Activated CD4-positive, CD25-positive, alpha-beta regulatory T cell treated with anti-CD3 and anti-CD28 coated beads, Interleukin-2, amount 50 U/mL, for 16 hours (primary cell): ENCODE measurements at places on chromosomes 7 and 10.

GRCh38 chr10:6647811-6648526, 67.9 kb upstream of the PRKCQ start:
- peak; percentile 38 for DNase-seq

- no peak for DNase-seq
These were observed 69.0 kb downstream of the TNRC18 start for GRCh38 chr7:5354460-5355232.

DNA sequence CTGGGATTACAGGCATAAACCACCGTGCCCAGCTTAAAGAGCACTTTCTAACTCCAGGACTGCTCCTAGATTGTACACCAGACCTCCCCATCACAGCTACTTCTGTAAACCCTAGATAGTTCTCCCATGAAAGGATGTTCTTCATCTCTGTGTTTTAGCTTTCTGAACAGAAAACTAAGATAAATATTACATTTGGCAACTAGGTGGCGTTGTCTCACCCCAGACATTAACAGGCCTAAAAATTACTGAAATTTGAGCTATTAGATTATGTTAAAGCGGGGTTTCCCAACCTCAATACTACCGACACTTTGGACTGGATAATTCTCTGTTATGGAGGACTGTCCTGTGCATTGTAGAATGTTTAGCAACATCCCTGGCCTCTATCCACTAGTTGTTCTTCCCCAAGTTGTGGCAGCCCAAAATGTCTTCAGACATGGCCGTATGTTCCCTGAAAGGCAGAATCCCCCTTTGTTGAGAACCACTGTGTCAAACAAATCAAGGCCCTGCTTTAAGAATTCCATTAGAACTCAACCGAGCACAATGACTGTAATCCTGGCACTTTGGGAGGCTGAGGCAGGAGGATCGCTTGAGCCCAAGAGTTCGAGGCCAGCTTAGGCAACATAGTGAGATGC, 19.1 kb downstream of the ATOH7 start:
- DNase-seq: no peak

GRCh38 chr7:99606531-99606930, 8.5 kb downstream of the TMEM225B start:
- no peak for DNase-seq

DNA sequence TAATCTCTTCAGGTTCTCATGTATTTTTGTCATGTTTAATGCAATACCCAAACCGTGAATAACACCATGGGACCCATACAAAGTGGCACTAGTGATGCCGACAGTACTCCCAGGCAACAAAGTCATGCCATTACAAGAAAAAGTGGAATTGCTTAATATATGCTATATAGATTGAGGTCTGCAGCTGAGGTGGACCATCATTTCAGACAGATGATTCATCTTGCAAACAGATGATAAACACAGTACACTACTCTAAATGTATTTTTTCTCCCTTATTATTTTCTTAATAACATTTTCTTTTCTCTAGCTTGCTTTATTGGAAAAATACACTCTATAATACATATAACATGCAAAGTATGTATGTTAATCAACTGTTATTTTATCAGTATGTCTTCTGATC, 14.6 kb upstream of the PCDH15 start:
- DNase-seq: no peak
